ENCODE measurements at places on chromosomes 3 and 15.

DNA sequence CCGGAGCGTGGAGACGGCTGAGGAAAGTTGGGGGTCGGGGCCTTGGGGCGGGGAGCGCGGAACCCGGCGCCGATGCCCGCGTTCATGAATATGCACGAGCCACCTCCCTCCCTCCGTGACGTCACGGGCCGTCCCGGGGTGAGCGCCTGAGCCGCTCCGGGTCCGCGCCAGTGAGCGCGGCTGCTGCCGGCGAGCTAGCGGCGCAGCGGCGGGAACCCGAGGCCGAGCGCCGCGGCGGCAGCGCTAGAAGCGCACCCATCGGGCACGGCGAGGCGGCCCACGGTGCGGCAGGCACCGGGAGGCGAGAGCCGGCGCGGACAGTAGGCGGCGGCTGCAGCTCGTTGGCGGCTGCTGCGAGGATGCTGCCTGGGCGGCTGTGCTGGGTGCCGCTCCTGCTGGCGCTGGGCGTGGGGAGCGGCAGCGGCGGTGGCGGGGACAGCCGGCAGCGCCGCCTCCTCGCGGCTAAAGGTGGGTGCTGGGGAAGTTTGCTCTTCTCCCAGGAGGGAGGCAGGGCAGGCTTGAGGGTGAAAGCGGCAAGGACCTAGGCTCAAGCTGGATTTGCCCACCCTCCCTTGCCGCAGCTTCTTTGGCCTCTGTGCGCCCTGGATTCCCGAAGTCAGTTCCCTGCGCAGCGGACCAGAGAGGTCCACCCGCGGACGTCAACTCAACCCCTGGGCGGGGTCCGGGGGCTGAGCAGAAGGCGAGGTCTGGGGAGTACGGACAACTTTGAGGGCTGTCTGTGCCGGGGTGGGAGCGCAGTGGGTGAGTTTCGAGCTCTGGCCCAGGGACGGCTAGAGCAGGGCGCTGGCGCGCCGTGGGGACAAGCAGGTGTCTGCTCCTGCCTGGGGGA is at the start of gene CLSTN2:
Gene CLSTN2 (plus strand): TSS at position 170 of the 850 bp plus-strand sequence.
- DNase-seq: peak; percentile 4

DNA sequence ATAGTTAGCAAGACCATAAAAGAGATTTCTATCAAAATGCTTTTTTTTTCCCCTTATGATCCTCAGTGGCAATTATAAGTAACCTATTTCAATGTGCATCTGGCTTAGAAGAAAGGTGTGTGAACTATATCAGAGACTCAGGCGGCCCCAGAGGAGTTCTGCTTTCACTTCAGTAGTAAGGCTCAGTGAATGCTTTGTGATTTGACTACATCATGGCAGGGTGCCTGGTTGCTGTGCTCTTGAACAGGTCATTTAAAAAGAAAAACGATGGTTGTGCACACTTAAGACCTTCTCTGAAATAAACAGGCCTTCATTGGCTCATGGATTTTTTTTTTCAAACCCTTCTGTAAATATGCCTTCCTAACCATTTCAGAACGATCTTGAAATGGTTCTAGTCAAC is 400.4 kb upstream of the RARB start:
- DNase-seq: no peak

- no peak for DNase-seq
These were observed 110.2 kb downstream of the ST8SIA2 start for GRCh38 chr15:92503889-92504288.

DNA sequence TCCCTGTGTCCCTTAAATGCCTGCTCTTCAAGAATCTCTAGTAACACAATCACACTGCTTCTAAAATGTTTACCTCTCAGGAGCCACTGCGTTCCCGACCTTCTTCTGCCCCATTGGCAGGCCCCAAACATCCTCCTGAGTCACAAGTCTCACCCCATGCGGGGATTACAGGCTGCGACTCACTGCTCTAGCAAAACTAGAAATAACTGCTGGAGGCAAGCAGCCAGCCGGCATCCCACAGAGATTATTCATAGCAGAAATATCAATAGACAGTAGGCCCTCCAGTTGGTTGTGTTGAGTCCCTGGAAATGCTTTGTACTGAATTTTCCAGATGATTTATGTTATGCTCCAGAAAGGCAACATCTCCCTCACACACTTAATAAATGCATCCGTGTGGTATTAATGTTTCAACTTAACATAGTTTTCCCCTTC is 64.8 kb downstream of the RFTN1 start:
- DNase-seq: peak; percentile 96

DNA sequence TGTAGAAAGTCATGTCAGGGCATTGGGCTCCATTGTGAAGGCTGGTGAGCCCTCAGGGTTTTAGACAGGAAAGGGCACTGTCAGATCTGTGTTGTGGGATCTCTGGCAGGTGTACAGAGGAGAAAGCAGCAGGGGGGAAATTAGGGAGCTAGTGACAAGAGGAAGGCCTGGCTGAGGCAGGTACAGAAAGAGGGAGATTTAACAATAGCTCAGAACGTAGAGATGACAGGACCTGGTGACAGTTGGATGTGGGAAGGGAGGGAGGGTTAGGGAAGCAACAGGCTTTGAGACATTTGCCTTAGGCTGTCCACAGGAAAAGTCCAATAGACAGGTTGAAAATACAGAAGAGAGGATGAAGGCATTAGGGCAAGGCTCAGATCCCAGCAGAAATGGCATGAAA is 288.1 kb downstream of the EPHB1 start:
- DNase-seq: no peak

DNA sequence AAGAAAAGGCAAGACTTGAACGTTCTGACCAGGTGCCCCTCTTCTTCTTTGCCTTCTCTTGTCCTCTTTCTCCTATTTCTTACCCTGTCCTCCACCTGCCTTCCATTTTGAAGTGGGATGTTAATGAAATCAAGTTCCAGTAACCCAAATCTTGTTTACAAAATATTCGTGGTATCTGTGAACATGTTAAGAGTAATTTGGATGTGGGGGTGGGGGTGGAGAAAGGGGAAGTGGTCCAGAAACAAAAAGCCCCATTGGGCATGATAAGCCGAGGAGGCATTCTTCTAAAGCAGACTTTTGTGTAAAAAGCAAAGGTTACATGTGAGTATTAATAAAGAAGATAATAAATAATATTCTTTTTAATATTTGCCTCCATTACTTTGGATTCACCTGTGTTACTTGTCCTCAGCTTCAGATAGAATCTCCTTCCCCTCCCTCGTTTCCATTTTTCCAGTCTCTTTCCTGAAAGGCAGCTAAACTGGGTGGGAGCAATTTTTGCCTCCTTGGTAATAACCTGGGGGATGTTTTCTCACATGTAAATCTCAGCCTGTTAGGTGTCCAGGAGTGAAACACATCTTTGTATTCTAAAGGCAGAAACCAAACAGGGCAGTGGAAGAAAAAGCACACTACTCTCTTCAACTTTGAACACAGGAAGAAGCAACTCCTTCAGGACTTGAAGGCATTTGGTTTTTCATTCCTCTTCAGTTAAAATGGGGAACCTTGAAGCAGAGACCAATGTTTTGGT is 3.2 kb downstream of the CHST2 start:
- DNase-seq: no peak

DNA sequence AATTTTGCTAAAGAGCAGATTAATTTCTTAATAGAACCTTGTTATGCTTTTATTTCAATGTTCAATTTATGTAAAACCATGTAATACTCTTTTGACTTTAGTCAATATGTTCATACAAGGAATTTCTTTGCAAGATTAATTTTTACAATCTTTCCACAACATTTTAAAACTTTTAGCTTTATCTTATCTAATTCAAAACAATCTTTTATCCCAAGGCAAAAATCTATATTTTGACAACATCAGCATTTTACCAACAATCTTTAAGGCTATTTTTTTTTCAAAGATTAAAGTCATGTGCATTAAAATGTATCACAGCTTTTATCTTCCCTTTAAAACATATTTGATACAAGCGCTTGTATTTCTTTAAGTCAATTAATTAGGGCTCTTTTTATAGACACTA is 914.7 kb downstream of the PLOD2 start:
- no peak for DNase-seq

DNA sequence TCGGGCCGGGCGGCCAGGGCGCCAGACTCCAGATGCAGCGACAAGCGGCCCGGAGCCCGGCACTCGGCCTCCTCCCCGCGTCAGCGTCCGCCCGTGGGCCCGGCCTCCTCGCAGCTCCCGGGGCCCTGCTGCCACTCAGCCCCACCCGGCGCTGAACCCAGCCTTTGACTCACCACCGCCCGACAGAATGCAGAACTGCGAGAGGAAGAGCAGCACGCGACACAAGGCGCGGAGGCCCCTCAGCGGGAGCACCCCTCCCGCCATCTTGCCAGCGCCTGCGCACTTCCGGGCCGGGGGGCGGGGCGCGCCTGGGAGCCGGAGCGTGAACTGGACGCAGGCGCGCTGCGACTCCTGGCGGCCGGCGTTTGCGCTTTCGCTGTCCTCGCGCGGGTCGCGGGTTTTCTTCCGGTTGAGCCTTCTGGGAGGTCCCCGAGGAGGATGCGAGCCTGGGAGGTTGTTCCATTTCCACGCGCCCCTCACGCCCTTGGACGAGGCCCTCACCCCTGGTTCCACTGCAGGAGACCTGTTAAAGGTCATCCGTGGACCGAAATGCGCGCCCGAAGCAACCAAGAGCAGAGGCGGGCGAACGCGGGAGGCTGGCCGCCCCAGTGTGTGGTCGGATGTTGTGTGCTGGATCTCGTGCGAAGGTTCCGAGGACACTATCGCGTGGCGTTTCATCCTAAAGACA is at the start of gene TM2D3:
Gene TM2D3 (minus strand): TSS at position 284 of the 688 bp plus-strand sequence. CDS start 20 bp downstream, at position 264.
- peak; percentile 87 for DNase-seq

GRCh38 chr15:59545573-59545972 is 66.0 kb upstream of the GCNT3 start:
- no peak for DNase-seq

- DNase-seq: no peak
These were observed 166.2 kb downstream of the CHDH start for GRCh38 chr3:53680028-53680427.

DNA sequence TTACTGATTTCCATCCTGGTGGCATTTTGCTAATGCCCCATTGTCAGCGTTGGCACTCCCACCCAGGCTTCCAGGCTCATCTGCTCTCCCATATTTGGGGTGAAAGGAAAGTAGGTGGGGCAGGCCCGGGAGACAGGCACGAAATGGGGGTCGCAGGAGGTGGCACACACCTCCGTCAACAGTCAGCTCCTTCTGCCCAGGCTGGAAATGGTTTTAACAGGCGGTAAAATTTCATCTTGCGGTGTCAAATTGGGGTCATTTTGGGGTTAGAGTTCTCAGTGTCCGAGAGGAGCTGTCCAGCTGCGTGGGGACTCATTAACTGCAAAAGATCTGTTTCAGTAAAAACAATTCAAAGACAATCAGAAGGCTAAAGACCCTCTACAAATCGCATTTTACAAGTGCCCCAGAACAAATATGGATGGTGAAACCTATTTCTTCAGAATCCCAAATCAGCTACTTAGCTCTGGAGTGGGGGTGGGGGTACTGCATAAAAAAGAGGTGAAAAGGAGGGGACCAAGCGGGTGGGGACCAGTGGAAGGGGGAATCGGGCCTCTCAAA is 4.2 kb upstream of the MEIS2 start:
- peak; percentile 55 for DNase-seq

DNA sequence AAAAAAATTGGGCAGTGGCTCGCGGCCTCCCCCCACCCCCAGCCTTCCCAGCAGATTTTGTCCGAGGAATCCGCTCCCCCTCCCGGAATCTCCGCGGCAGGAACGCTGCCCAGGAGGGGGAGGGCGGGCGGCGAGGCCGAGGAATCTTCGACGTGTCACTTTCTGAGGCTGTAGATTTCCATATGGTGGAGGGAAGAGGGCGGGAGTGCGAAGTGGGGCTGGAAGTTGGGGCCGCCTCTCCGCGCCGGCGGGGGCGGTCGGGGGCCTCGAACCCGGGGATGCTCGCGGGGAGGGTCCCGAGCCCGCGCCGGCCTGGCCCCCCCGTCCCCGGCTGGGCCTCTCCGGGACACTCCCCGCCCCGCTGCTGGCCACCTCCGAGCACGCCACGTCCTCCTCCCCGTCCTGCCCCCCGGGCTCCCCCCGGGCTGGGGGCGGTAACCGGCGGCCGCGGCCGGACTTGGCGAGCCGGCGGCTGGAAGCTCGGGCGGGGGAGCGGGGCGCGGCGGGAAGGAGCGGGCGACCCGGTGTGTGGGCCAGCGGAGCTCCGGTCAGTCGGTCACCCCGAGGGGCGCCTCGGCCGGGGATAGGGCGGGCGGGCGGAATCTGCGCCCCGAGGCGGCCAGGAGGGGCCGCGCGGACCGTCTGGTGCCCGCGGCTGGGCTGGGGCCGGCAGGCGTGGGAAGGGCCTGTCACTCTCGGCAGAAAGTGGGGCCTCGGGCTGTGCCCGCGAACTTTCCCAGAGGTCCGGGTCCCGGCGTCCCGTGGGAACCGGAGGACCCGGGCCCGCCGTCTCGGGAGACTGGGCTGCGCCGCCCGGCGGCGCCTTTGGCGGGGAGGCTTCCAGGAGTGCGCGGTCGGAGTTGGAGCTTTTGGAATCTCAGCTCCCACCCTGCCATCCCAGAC is 951 bp downstream of the FNDC3B start:
- DNase-seq: peak; percentile 85

- DNase-seq: peak; percentile 85
These were observed 58.5 kb downstream of the ECT2 start for GRCh38 chr3:172808969-172809546.

DNA sequence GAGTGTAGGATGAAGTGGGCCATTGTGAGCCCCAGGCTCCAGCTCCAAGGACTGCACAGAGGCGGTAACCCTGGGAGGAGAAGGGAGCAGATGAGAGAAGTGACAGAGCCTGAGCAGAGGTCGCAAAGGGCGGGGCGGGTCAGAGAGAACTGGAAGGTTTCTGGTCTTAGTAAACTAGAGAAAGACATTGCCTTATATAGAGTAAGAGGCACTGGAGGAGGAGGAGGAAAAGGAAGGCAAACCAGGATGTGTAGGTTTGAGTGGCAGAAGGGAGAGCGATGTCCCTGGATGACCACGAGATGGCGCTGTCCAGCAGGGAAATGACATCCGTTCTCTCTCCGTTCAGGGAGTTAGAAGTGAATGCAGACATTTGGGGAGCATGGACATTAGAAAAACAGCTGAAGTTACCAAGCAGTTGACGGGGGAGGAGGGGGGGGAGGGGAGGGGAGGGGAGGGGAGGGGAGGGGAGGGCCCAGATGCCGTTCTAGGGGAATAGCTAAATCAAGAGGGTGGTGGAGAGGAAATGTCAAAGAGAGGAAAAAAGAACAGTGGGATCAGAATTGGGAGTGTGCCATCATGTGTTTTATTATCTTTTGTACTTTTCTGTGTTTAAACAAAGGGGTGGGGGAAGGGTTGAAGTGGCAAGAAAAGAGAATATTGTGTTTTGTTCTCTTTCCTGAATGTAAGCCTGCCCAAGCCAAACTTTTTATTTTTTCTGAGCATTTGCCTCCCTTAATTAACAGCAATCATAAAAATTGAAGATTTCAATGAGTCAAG is 48.8 kb downstream of the STARD5 start:
- DNase-seq: peak; percentile 89

GRCh38 chr3:17136136-17136721 is 251.5 kb downstream of the PLCL2 start:
- peak; percentile 29 for DNase-seq

GRCh38 chr15:80776420-80777045 is 2.6 kb upstream of the CEMIP start:
- peak; percentile 84 for DNase-seq

- no peak for DNase-seq
These were observed 27.9 kb upstream of the ACP3 start for GRCh38 chr3:132289316-132289715.

Data from fibroblast of the aortic adventitia (primary cell).